HFF-Myc (cell line): ENCODE measurements at places on chromosomes 5 and 9.
A peak's percentile ranks its signal among the peaks of the same experiment; 100 is the strongest.

DNA sequence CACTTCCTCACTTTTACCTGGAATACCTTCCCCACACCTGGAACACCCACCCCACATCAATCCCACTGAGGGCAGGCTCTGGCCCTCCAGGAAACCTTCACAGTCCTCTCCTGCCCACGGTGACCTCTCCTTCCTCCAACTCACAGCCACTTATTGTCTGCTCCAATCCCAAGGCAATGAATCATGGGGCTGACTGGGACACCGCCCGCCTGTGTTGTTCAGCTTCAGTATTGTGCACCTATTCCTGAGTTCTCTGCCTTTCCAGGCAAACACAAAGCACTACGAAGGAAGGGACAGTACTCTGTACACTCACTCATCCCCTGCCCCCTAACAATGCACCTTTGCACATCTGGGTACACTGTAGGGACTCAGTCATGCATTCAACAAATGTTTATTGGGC is 7.3 kb downstream of the PCDH1 start:
- DNase-seq, result no peak

GRCh38 chr5:62922191-62922590 is 343.6 kb downstream of the LRRC70 start:
- DNase-seq, result no peak

GRCh38 chr5:150155258-150156026 is at the start of gene PDGFRB:
Gene PDGFRB (minus strand): TSS chr5:150155845. CDS start chr5:150137047, 18,798 bp downstream.
- DNase-seq, result no peak

DNA sequence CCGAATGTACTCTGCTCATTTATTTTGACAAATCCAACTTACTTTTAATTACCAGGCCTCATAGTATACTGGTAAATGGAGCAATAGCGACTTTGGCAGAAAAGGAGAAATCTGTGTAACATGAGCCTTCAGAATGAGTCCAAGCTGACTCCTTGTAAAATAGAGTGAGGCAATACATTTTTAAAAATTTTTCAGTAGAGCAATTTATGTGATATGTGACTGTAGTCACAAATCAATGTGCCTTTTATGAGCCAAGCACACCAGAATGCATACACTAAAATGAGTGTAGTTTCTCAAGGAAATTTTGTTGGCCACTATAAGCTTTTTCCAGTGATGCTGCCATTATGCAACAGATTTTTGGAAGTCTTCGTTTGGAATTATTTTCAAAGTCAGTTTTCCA is 73.8 kb downstream of the SNCAIP start:
- DNase-seq, result no peak

DNA sequence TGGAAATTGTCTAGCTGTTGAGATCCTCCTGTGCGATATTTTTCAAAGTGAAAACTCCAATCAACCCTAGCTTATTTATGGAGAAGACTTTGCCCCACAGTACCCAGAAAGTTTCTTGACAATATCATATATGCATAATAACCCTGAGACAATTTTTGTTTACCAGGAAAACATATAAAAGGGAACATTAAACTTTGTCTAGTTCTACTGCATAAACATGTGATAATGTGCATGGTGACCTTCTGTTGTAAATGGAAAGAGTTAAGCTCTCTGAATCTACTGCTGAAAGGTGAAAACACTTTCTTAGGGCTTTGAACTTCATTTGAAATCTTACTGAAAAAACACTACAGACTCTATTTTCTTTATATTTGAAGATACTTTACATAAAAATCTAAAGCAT is 32.2 kb upstream of the CDKN2B start:
- DNase-seq, result no peak

- peak; percentile 44 for DNase-seq
These were observed 101.3 kb downstream of the NUDT12 start for GRCh38 chr5:103461243-103461642.

GRCh38 chr9:127395497-127396252 is 1.3 kb upstream of the SLC2A8 start:
- no peak for DNase-seq

GRCh38 chr5:137753691-137754187 is 424 bp downstream of the HNRNPA0 start:
- no peak for DNase-seq

GRCh38 chr5:54159893-54160195 is 150.5 kb downstream of the ARL15 start:
- DNase-seq, result no peak

GRCh38 chr5:16809010-16809394 is 127.1 kb downstream of the MYO10 start:
- no peak for DNase-seq
